ENCODE measurements at places on chromosomes 2 and 18. TPM values are rescaled to one million over a fixed set of nuclear protein-coding genes. Genes with fewer than 3 reads are reported as not detected.

SULT6B1 gene
- not detected for total RNA-seq

SNED1 gene
- 34.9 TPM for total RNA-seq

C2orf92 gene
- total RNA-seq, result 11.7 TPM

RAB17 gene
- total RNA-seq, result 88.5 TPM

EEF1B2 gene
- total RNA-seq, result 194 TPM

RSAD2 gene
- 1.6 TPM for total RNA-seq

OSBPL6 gene
- 1.8 TPM for total RNA-seq

ZBTB7C gene
- 1.2 TPM for total RNA-seq

SLC4A5 gene
- 1.2 TPM for total RNA-seq

ZAP70 gene
- 1.5 TPM for total RNA-seq

UPP2 gene
- 0.91 TPM for total RNA-seq

TSPYL6 gene
- not detected for total RNA-seq

TBR1 gene
- total RNA-seq, result not detected

KIAA1328 gene
- 1.9 TPM for total RNA-seq

EFHD1 gene
- 27.3 TPM for total RNA-seq

POMC gene
- 0.33 TPM for total RNA-seq

SH3BP4 gene
- total RNA-seq, result 22.9 TPM

PLGLB2 gene
- 254 TPM for total RNA-seq

All from left lobe of liver (tissue), 2 donors.